Hepatocyte (in vitro differentiated cells): ENCODE measurements at places on chromosomes 13 and 19.

GRCh38 chr13:110984381-110984780 lies 69.5 kb upstream of the ANKRD10 start:
- peaks cover 4% of the 10 kb centered on the region for H3K4me1 ChIP-seq
- DNase-seq: no peak
- H3K27ac ChIP-seq: no peak overlapping the region
- H3K27me3 ChIP-seq: no peaks in the 10 kb centered on the region
- no peaks in the 10 kb centered on the region for H3K36me3 ChIP-seq

DNA sequence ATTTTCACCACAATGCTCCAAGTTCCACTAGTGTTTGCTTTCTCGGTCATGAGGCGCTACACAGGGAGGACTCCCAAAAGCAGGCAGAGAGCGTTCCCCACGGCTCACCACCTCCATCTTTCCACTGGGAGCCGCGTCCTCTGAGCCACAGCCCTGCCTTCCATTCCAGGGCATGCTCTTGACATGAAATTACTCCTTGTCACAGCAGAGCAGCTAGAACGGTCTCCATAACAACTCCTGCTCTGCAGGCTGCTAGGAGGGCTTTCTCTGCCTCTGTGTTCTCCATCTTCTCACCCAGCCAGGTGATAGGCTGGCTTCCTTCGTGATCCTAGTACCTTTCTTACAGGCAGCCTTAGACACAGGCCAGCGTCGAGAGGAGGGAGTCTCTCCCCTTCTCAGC lies 171.8 kb upstream of the UBL3 start:
- no peak overlapping the region for H3K27ac ChIP-seq
- H3K4me3 ChIP-seq: no peak overlapping the region
- H3K4me1 ChIP-seq: peaks cover 9% of the 10 kb centered on the region
- DNase-seq: no peak
- no peaks in the 10 kb centered on the region for H3K27me3 ChIP-seq

DNA sequence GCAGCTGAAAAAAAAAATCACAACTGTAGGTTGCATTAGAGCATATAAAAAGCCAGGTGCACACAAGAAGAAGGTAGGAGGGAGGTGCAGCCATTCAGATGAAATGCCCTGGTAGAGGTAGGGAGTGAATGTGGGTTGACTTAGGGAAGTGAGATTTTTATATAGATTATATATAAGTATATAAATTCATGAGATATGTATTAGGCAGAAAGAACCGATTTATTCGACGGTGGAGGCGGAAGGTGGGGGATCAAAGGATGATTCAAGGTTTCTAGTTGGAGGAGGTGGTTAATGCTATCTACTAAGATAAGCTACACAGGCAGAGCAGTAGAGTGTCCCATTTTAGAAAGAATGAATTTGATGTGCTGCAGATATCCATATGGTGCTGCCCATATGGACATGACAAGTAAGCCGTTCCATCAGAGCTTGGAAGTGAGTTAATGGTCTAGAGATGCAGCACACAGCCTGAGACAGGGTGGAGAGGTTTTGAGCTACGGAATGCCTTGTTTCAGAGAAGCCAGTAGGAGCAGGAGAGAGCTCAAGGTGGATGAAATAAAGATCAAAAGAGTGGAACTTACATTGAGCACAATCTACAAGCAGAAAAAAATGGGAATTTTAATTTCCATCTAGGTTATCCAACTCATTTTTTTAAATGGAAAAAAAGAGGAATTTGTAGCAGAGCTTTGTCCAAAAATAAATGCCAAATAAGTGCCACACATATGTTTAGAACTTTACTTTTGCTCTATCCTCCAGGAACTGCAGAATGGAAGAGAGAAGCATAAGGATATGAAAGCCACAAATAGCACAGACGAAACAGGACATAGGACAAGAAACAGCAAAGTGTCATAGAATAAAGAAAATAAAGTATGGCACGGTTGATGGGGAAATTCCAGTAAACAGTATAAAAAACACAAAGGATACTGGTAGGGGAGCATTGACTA lies 177.3 kb downstream of the PCDH9 start:
- no peak overlapping the region for H3K4me3 ChIP-seq
- no peak overlapping the region for H3K27ac ChIP-seq
- DNase-seq: no peak
- H3K27me3 ChIP-seq: no peaks in the 10 kb centered on the region

GRCh38 chr19:16125737-16126495 lies 14.2 kb downstream of the RAB8A start:
- H3K27me3 ChIP-seq: no peaks in the 10 kb centered on the region
- no peak overlapping the region for H3K4me3 ChIP-seq
- H3K27ac ChIP-seq: no peak overlapping the region
- no peak for DNase-seq

DNA sequence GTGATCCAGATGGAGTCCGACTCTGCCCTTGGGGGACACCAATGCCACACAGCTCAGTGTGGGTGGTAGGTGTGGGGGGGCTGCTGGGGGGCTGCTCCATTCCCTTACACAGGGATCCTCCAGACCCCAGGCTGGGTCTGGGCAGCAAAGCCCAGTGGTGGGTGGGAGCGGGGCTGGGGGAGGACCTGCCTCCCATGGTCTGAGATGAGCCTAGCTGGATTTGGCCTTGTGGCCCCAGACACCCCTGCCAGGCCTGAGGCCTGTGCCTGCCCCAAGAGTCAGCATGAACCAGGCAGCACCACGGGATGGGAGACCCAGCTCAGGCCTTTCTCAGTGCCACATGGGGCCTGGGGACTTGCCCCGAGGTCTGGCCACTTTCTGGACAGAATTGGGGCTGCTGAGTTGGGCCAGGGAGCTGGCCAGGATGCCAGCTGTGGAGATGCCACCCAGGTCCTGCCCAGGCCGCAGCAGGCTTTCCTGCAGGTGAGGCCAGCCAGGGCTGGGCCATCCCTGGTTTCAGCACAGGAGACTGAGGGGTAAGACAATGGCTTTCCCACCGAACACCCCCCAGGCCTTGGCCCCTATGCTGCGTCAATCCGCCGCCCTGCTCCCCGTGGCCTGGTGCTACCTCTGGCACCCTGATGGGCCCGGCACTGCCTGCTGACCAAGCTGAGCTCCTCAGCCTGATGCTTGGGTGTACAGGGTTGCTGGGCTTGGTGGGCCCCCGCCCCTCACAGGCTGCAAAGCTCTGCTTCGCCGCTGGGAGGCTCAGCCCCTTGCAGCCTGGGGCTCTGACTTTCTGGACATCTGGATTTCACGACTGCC lies 24.2 kb downstream of the CEBPG start:
- no peaks in the 10 kb centered on the region for H3K36me3 ChIP-seq
- H3K4me3 ChIP-seq: no peak overlapping the region
- no peaks in the 10 kb centered on the region for H3K27me3 ChIP-seq
- no peak overlapping the region for H3K27ac ChIP-seq
- DNase-seq: no peak

DNA sequence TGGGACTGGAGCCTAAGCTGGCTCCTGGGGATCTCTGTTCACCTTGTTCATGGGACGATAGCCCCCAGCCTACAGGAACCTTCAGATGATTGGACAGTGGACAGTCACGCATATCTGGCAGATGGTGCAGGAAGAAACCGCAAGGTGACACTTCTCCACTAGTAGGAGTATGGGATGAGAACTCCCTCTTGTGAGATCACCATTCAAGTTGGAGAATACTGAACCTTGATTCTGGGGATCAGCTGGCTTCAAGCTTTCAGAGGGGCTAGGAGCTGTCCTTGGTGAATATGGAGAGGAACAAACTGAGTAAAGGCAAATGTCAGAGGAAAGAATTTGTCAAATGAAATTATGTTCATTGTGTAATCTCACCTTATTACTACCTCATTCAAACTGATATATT lies 204.5 kb downstream of the PDS5B start:
- H3K27me3 ChIP-seq: no peaks in the 10 kb centered on the region
- H3K36me3 ChIP-seq: no peaks in the 10 kb centered on the region
- peak; percentile 6 for DNase-seq

- no peaks in the 10 kb centered on the region for H3K36me3 ChIP-seq
- H3K4me3 ChIP-seq: no peak overlapping the region
- no peaks in the 10 kb centered on the region for H3K27me3 ChIP-seq
Observed at GRCh38 chr19:46621191-46622117, 3.4 kb downstream of the PTGIR start.

DNA sequence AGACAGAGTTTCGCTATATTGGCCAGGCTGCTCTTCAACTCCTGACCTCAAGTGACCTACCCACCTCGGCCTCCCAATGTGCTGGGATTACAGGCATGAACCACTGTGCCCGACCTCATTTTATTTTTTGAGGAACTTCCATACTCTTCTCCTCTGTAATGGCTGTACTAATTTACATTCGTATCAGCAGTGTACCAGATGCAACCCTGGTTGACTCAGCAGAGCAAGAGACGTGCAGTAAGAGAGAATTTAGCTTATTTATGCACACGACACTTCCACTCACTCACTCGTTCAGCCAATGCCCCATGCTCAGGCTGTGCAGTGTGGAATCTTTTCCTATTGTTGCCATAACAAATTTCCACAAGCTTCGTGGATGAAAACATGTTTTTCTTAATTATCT lies 6.9 kb downstream of the KIR3DL3 start:
- no peak overlapping the region for H3K4me3 ChIP-seq
- no peaks in the 10 kb centered on the region for H3K4me1 ChIP-seq
- DNase-seq: no peak
- H3K27ac ChIP-seq: no peak overlapping the region

DNA sequence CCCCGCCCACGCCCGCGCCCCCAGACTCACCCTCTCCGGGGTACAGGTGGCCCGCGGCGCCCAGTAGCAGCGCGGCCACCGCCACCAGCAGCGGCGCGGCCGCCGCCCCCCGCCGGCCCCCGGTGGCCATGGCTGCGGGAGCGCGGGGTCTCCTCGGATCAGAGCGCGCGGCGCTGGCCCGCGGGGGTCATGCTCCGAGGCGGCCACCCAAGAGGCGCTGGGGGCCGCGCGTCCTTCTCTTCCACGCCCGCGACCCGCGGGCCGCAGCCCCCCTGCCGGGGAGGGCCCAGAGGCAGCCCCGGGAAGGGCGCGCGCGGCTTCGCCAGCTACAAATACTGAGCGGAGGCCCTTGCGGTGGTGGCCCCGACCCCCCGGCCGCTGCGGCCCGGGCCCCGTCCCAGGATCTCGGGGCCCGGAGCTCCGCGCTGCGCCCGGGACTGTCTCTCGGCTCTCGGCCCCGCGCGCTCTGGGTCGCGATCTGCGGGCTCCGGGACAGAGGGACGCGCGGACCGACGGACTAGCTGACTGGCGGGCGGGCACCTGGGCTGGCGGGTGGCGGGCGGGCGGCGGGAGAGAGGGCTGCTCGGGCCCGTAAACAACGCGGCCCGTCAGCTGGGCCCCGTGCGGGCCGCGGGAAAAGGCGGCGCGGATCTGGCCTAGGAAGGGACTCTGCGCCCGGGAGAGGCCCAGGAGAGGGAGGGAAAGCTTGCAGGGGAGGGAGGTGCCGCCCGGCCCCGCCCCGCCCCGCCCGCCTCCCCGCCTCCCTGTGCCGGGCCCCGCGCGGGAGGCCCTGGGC lies at the start of gene INSR:
INSR (minus strand) TSS at position 653 of the 796 bp plus-strand sequence; CDS start at position 130, 523 bp downstream.
- no peaks in the 10 kb centered on the region for H3K36me3 ChIP-seq
- H3K4me3 ChIP-seq: peak within 1 kb of the TSS; percentile 98
- no peaks in the 10 kb centered on the region for H3K27me3 ChIP-seq
- peaks cover 12% of the 10 kb centered on the region for H3K4me1 ChIP-seq

GRCh38 chr19:4373601-4374497 lies 26.5 kb downstream of the SH3GL1 start:
- H3K27me3 ChIP-seq: no peaks in the 10 kb centered on the region
- no peak overlapping the region for H3K4me3 ChIP-seq
- peaks cover 63% of the 10 kb centered on the region for H3K4me1 ChIP-seq
- peak overlapping the region; percentile 97 for H3K27ac ChIP-seq
- DNase-seq: no peak

DNA sequence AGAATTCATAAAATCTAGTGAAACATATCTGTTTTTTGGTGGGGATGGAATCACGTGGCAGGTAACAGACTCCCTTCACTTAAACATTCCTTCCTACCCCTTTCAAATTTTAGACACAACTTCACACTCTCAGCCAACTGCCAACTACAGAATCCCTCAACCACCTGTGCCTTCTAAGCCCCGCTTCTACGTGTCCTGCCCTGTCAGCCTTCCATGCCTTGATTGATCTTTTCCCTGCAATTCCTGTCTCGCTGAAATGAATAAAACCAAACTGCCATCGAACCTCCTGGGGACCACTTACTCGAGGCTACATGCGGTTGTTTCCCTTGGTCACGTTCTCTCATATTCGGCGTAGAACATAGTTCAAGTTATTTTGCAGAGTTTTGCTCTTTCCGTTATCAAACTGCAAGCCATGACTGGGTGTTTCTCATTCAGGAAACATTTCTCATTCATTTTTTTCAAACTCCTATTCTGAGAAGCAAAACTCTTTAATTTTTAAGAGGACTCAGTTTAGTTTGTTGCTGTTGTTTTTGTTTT lies 1.1 kb downstream of the ZNF625 start:
- DNase-seq: no peak
- H3K36me3 ChIP-seq: no peaks in the 10 kb centered on the region
- peak overlapping the region; percentile 95 for H3K27ac ChIP-seq
- H3K4me1 ChIP-seq: no peaks in the 10 kb centered on the region

GRCh38 chr13:40562975-40563349 lies 103.5 kb downstream of the FOXO1 start:
- H3K4me3 ChIP-seq: no peak overlapping the region
- no peak overlapping the region for H3K27ac ChIP-seq
- no peak for DNase-seq
- peaks cover 16% of the 10 kb centered on the region for H3K4me1 ChIP-seq
- no peaks in the 10 kb centered on the region for H3K36me3 ChIP-seq
- H3K27me3 ChIP-seq: no peaks in the 10 kb centered on the region

- H3K36me3 ChIP-seq: no peaks in the 10 kb centered on the region
- no peaks in the 10 kb centered on the region for H3K27me3 ChIP-seq
- no peaks in the 10 kb centered on the region for H3K4me1 ChIP-seq
- H3K27ac ChIP-seq: no peak overlapping the region
Observed at GRCh38 chr13:113431171-113431570, 22.1 kb downstream of the ADPRHL1 start.

DNA sequence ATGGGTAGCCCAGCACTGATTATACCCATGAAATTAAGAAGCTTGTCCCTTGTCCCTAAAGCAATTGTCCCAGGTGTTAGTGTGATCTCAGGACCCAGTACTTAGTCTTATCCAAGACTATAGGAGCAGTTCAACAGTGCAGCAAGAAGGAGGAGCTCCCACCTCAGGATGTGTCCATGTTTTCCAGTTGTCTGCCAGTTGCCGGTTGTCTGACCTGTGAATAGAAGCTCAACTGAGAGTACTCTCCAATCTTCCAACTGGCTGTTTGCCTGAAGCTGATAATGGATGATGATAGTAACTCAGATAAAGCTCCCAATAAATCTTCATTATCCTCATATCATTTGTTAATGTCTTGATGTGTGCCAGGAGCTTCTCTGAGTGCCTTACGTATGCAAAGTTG lies 107.2 kb upstream of the HTR2A start:
- no peaks in the 10 kb centered on the region for H3K27me3 ChIP-seq
- H3K4me1 ChIP-seq: no peaks in the 10 kb centered on the region
- H3K36me3 ChIP-seq: no peaks in the 10 kb centered on the region
- no peak overlapping the region for H3K27ac ChIP-seq

DNA sequence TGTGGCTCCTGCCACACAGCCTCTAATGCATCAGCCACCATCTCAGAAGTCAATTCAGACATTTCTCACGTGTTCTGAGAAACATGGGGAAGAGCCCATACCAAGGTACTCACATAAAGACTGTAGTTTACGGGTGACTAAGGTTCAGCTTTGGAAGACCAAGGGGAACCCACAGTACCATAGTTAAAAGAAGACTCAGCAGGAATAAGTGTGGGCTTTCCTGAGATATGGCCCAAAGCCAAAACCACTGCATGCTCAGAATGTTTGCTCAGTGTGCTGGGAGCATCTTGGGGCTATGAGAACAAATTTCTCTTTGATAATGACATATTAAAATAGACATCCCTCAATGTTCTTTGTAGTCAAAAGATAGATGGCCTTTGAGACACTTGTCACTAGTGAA lies 283.8 kb downstream of the DCT start:
- no peaks in the 10 kb centered on the region for H3K27me3 ChIP-seq
- no peak overlapping the region for H3K4me3 ChIP-seq
- no peak overlapping the region for H3K27ac ChIP-seq
- peaks cover 10% of the 10 kb centered on the region for H3K4me1 ChIP-seq
- DNase-seq: peak; percentile 20
